ENCODE measurements at places on chromosomes 13 and 19.

GRCh38 chr19:46745521-46746280, at the start of gene FKRP:
TSS of gene FKRP (plus strand) at chr19:46746057. CDS start at chr19:46755451, 9,394 bp downstream.
- DNase-seq = no peak

DNA sequence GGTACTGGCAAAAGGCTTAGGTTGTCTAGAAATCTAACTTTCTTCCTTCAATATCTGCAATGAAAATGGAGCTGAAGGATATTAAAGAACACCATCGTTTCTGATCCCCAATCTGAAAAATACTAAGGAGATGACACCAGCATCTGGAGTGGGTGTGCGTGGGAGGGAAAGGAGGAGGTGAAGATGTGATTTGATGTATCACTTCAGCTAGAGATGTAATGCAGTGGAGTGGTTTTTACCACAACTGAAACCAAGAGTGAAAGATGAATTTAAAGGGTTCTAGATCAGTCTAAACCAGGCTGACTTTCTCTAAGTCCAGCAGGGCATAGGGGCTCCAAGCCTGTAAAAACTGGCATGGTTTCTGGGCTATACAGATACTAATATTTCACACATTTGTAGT, 148.4 kb downstream of the AKAP11 start:
- DNase-seq = no peak

GRCh38 chr13:80477661-80478443, 136.9 kb upstream of the SPRY2 start:
- no peak for DNase-seq

DNA sequence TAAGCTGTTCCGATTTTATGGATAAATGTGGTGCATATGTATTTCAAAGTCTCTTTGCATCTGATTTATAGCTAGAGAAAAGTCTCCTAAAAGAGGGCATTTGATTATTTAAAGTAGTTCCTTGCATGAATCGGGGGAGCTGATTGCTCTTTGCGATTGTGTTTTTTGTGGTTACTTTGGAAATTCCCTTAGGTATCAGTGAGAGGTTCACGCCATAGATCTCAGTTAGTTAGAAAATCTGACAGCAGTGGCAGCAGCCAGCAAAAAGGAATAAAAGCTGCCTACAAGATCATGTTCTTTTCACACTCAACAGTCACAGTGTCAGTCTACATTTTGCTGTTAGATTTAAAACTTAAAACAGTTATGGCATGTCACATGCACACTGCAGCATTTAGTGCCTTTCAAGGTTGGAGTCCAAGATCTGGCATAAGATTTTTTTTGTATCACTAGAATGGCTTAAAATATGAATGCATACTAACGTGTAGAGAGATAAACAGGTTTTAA, 436.5 kb upstream of the PCDH20 start:
- no peak for DNase-seq

DNA sequence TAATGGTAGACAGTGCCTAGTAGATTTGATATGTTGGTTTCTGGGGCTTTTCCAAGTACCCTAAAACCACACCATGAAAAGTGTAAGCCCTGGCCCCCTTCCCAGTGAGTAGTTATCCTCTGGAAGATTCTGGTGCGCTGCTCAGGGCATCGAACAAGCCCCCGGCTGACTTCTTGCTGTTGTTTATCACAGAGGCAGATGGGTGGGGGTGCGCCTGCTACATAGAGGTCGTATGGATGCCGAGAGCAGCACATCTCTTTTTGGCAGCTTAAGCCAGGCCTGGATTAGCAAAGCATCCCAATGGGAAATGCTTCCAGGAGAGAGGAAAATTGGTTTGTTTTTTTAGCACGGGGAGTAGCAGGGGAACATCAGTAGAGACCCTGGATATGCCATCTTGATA, 26.3 kb upstream of the SPATA13 start:
- no peak for DNase-seq

- DNase-seq = no peak
Measured at GRCh38 chr13:81610644-81611043, 1269.7 kb upstream of the SPRY2 start.

GRCh38 chr13:49271264-49271663, 23.5 kb downstream of the CDADC1 start:
- DNase-seq = no peak

DNA sequence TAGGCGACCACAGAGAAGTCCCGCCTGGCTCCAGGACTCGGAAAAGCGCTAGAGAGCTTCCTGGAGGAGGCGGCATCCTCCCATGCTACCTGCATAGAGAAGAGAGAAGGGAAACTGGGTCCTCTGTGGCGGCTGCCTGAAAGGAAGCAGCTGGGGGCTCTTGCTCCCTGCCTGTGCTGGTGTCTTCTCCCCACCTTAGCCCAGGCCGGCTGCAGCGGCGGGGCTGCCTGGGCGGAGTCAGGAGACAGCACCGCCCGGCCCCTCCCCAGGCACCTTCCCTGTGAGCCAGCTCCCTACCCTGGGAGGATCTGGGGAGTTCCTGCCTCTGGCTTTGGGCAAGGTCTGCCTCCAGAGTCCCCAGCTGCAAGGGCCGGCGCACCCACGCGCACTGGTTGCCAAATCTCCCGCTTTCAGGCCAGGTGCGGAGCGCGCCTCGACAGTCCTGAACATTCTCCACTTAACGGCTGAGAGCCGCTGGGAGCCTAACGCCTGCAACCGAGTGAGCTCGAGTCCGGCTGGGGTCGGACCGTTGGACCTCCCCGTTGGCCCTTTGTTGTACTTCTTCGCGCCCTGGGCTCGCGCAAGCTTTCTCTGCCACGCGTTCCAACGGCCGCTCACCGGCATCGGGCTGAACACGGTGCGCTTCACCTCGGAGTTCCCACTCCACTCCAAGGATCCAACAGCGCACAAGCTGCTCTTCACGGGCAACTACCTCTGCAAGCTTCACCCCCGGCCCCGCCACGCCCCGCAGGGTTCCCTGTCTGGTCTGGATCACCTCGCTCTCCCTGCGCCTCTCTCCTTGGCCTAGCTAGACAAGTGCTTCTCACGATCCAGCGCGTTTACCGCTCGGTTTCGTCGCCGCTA, 21.8 kb upstream of the ZNF30 start:
- no peak for DNase-seq

GRCh38 chr13:112721198-112722104, 31.6 kb downstream of the ATP11A start:
- DNase-seq = no peak

DNA sequence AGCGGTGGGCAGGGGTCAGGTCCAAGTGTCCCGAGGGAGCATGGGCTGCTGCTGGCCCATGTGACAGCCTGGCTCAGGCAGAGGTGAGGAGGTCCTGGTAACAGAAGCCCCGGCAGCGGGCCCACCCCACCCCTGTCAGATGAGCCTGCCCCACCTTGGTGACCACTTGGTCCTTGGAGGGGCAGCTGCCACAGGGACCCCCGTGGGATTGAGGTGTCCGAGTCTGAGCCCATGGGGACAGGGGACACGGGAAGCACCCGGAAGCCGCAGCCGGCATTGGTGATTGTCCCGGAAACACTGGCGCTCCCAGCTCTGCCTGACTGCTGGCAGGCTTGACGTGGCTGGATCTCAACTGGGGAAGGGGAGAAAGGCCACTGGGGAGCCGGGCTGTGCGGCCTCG, 149.1 kb downstream of the KDM4B start:
- no peak for DNase-seq

- peak; percentile 67 for DNase-seq
Measured at GRCh38 chr13:33494596-33495204, 209.1 kb upstream of the STARD13 start.

DNA sequence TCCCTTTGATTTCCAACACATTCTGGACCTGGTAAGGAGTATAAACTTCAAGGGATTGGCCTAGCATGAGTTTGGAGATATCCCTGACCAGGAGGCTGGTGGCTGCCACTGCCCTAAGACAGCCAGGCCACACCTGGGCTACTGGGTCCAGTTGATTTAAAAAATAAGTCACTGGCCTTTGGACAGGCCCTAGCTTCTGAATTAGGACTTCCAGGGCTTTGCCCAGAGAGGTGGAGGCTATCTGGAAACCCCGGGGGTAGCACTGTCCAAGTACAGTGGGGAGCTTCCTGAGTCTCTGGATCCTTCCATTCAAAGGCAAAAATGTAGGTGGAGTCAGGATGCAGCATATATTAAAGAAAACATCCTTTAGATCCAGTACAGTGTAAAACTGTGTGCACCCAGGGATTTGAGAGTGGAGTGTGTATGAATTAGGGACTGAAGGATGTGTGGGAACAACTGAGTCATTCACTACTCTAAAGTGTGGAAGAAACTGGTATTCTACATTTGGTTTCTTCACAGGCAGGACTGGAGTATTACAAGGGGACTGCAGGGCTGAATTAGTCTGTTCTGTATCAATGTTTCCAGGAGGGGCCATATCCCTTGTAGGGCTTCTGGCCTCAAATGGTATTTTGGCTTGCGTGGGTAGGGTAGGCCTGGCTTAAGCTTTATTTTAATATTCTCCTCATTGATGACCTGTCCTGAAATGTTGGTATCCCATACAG, 14.8 kb upstream of the FCGBP start:
- DNase-seq = no peak

DNA sequence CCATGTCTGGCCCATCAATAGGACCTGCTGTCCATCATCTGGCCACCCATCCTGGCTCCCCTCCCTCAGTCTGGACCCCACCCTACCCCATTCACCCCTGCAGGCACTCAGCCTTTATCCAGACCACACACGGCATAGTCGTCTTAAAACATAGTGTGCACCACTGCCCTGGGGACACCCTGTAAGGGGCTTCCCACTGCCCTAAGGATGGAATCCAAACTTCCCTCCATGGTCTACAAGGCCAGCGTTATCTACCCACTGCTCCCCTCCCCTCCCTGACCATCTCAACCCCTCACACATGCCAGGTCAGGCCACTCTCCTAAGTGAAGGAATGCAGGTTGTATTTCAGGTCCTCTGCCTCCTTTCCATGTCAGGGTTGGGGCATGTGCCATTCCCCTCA, 352.7 kb upstream of the ZNF507 start:
- no peak for DNase-seq

DNA sequence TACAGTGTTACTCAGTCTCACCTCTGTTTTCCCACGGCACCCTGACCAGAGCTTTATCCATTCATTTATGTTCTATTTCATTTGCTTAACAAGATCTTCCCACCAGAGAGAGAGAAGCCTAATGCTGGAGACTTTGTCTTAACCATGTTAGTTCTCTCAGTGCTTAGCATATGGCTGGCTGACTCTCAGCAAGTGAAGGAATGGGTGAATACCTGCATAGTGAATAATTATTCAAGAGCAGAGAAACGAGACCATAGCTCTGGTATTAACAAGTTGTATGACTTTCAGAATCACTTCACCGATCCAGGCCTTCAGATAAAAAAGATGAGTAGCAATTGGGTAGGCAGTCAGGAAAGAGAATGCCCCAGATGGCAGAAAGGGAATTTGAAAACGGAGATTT, 686.3 kb downstream of the LIG4 start:
- no peak for DNase-seq

DNA sequence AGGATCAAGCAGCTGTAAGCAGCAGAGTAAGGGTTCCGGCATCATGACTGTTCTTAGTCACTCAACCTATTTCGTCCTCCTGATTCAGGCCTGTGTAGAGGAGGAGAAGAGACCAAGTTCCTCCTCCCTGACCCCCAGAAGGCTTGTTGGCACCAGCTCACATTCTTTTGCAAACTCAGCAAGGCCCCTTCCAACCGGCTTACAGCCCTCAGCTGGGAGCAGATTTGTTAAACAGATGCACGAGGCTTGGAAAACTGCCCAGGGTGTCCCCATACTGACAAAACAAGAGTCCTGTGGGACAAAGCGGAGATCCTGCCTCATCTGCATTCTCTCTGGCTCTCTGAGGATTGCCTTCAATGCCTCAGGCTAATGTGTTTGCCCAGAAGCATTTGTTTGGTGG, 113.2 kb upstream of the SOX21 start:
- DNase-seq = no peak

DNA sequence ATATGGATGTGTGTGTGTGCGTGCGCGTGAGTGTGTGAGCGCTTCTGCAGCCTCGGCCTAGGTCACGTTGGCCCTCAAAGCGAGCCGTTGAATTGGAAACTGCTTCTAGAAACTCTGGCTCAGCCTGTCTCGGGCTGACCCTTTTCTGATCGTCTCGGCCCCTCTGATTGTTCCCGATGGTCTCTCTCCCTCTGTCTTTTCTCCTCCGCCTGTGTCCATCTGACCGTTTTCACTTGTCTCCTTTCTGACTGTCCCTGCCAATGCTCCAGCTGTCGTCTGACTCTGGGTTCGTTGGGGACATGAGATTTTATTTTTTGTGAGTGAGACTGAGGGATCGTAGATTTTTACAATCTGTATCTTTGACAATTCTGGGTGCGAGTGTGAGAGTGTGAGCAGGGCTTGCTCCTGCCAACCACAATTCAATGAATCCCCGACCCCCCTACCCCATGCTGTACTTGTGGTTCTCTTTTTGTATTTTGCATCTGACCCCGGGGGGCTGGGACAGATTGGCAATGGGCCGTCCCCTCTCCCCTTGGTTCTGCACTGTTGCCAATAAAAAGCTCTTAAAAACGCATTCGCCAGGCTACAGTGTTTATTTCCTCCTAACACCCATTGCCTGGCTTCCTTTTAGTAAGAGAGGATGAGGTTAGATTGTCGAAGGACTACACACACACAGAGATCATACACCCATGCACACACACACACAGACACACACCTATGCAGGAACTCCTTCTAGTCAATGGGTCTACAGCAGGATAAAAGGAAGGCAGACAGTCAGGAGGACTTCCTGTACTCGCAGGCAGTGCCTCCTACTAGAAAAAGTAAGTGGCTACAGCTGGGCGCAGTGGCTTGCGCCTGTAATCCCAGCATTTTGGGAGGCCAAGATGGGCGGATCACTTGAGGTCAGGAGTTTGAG, 7.1 kb downstream of the FOSB start:
- no peak for DNase-seq

GRCh38 chr19:11064831-11065303, 24.4 kb upstream of the LDLR start:
- peak; percentile 39 for DNase-seq

DNA sequence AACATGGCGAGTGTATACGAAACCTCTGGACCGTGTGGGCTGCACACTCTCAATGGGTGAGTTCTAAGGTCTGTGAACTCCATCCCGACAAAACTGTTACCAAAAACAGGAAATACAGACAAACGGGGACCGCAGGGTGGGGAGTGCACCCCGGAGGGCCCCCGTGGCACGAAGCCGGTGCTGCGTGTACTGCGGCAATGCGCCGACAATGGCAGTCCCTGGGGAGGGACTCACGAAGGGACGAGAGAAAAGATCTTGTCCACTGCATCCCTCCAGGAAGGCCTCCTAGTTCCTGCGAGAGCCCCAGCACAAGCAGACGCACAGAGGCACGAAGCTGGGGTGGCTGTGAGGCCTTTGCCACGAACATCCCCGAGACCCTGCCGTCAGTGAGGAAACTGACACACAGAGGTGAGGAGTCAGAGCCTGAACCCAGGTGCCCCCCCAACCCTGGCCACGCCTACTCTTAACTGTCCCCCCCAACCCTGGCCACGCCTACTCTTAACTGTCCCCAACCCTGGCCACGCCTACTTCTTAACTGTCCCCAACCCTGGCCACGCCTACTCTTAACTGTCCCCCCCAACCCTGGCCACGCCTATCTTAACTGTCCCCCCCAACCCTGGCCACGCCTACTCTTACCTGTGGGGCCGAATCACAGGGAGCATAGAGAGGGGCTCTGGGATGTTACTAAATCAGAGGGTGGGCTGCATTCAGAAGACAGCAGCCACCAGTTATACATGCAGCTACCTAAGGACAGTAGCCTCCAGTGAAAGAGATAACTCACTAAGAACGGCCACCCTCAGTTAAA, 4.2 kb downstream of the MED16 start:
- no peak for DNase-seq

Data from RCC 7860 (cell line).